ENCODE measurements at places on chromosomes 3 and 15.

DNA sequence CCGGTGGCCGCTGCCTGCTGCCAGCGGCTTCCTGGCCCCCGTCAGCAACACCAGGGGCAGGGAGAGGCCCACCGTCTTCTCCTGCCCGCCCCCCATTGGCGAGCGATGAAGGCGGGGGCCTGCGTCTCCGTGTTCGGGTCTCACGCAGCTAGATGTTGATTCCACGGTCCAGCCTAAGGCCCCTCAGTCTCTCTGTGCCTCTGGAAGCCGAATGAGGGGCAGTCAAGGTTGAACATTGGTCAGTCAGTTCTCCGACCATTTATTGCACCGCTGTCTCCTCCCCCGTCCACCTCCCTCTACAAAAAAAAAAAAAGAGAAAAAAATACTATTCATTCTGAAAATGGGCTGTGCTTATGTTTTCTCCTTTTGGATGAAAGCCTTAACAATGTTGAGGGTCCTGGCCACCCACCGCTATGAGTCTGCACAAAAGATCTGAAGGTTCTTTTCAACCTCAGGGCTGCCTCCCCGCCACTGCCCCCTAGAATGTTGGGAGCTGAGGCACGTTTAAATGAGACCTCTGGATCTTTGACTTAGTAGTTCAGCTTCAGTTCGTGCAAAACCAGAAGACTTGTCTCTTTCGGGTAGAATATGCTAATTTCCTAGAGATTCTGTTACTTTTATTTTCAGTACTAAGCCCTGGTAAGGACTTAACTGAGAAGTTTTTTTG lies 736 bp downstream of the IREB2 start:
- DNase-seq = no peak

- DNase-seq = no peak
These were observed 19.9 kb downstream of the RPLP1 start for GRCh38 chr15:69472562-69472961.

- DNase-seq = no peak
These were observed 243.1 kb upstream of the GOLGA6L4 start for GRCh38 chr15:83992324-83993031.

DNA sequence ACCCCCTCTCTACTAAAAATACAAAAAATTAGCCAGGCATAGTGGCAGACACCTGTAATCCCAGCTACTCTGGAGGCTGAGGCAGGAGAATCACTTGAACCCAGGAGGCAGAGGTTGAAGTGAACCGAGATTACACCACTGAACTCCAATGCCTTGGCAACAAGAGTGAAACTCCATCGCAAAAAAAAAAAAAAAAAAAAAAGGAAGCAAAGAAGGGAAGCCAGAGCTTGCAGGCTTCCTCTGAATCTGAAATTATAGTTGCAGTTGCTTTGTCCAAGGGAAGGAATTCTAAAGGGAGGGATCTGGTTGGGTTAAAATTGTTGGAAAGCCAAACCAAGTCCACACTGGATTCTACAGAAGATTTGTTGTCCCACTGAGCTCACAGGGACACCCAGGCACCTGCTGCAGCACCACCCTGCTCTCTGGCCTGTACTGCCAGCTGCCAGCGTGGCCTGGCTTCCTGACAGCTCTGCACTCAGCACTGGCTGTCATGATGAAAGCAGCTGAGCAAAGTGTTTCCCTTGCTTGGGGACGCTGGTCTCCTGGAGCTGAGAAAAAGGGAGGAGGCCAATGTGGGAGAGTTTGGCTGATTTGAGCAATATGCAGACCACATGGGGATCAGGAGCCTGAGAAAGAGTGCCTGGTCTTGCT lies 88.8 kb upstream of the HES1 start:
- DNase-seq = no peak

- no peak for DNase-seq
These were observed 328.3 kb downstream of the OXSM start for GRCh38 chr3:26118165-26118564.

DNA sequence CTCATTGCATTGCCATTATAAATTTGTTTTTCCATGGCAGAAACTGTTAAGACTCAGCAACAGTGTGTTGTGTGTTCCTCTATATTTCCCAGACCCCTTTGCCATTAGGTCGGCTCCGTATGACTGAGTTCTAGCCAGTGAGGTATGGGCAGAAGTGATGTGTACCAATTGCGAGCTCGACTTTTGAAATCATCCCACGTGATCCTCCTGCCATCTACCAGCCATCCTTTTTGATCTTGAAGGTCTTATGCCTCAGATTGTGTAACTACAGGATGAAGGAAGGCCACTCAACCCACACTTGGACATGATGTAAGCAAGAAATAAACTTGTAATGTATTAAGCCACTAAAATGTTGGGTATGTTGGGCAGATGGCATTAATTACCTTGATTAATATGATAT lies 562.3 kb downstream of the PDCD6IP start:
- no peak for DNase-seq

DNA sequence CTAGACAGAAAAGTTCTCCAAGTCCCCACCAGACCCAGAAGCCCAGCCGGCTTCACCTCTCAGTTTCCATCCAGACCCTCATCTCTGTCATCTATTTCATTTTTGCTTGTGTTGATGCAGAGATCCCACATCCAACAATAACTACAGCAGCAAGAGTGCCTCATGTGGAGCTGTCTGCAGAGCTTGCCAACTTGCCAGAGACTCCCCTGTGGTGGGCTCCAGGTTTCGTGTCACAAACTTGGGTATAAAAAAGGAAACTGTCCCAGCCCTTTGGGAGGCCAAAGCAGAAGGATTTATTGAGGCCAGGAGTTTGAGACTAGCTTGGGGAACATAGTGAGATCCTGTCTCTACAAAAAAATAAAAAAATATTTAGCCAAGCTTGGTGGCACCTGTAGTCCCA lies 182.4 kb upstream of the ATP10A start:
- no peak for DNase-seq

- DNase-seq = no peak
These were observed 64.9 kb upstream of the SELENOK start for GRCh38 chr3:53956586-53956985.

DNA sequence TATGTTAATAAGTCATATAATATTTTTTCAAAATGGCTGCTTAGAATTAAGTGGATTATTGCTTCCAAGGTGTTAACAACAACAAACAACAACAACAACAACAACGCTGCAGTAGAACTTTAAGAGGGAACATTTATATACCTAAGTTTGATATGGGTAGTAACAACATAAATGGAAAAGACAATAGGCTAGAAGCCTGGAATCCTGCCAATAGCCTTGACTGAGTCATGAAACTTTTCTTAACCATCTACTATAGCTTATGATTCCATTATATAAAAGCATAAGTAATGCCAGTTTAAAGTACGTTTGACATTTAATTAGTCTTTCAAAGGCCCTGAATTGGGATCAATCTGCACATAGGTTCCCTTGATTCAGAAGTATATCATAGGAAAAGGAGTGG lies 31.2 kb downstream of the SATB1 start:
- no peak for DNase-seq

GRCh38 chr15:69664572-69665571 lies 212.3 kb downstream of the RPLP1 start:
- no peak for DNase-seq

GRCh38 chr15:62647202-62647842 lies 395.2 kb upstream of the TPM1 start:
- peak; percentile 47 for DNase-seq

DNA sequence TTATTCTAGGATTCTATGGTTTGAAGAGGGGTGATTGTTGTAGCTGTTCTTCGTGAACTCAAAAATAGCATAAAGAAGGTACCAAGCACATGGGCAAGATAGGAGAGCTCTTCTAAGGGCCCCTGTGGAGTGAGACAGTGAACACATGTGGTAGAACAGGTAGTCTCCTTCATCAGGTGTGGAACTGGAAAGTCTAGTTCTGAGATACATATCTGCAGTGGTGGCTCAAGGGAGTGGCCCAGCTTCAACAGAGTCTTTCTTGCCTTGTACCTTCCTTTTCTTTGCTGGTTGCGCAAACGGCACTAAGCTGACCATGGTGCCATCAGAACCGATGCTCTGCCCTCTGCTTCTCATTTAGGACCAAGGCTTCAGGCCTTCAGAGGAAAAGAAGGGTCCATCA lies 65.2 kb downstream of the CERS3 start:
- no peak for DNase-seq

GRCh38 chr3:151171145-151171757 lies 31.8 kb downstream of the GPR171 start:
- no peak for DNase-seq

DNA sequence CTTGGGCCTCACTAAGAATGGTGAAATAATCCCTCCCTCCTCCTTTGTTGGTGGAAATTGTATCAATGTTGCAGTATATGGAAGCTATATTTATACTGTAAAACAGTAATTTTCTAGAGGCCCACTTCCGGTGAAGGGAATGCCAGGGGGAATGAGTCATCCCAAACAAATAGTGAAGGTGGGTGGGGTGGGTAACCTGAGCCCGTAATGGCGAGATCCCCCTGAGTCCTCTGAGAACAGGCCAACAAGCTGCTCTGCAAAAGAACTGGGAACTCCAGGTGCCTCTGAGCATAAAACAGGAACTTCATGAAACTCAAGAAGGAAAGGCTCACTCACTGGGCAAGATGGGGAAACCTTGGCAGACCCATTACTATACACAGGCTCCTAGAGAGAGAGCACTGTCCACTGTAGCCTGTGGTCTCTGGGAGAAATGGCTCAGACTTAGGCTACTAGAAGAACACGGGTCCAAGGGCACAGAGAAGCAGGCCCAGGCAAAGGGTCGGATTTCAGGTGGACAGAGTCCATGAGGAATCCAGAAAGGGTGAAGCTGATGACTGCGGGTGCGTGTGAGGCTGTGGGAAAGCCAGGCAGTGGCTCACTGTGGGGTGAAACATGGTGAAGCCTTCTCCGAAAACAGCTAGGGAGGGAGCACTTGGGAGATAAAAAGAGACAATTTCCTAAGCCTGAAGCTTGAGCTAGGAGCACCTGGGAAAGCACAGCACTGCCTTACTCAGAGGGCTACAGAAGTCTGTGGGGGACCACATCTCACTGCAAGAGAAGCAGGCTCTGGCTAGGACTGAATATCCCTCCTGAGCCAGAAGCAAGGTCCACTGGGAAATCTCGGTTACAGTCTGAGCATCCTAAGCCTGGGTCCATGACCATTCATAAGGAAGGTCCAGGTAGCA lies 19.8 kb downstream of the LARP6 start:
- no peak for DNase-seq

DNA sequence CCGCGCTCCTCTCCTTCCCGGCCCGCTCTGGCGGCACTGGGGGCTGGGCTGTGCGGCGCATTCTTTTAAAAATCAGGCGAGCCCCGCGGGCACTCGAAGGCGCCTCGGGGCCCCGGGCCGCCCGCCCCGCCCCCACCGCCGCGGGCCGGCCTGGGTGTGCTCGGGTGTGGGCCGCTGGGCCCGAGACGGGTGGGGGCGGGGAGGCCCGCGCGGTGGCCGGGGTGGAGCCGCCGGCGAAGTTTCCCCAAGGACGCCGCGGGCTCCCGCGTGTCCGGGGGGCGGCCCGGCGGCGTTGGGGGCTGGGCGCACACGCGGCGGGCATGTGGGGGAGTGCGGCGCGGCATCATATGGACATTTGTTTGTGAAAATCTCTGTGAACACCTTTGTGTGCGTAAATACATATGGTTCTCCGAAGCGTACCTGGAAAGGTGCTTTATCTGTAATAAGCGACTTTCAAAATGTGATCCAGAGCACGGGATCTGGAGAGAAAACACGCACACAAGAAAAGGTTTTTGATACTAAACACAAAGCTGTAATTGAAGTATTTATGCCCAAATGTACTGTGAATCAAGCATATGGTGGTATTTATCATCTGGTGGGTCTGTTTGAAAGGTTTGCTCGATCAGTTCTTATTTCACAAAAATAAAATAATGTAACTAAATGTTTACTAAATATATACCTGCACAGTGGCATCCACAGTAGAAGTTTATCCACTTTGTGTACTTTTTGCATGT lies 612 bp upstream of the TBL1XR1 start:
- DNase-seq = no peak

- DNase-seq = no peak
These were observed 114.2 kb downstream of the ASB7 start for GRCh38 chr15:100716456-100717085.

GRCh38 chr3:193974671-193975535 lies 161.0 kb upstream of the HES1 start:
- DNase-seq = no peak

DNA sequence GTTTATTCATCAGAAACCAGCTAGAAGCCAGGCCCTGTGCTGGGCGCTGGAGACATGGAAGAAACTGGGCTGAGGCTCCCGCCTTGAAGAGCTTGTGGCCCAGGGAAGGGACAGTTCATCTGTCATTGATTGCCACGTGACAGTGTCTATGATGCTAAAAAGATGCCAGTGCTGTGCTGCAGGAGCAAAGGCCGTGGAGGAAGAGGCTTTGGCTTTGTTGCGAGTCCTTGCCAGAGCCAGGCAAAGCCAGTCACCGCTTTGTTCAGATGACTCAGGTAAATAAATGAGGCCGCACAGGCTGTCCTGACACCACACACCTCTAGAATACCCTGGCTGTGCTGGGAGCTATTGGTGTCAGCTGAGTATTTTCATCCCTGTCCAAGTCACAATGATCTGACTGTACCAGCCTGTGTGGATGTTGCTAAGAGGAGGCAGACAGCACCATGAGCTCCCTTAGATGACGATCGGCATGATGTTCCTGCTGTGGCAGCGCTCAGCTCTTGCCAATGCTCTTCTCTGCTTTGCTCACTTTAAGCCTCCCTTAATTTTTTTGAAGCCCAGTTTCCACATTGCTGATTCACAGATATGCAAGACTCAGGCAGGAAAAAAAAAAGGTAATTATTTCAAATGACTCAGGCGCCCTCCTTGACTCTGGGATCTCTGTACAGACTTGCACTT lies 77.5 kb downstream of the CCNL1 start:
- no peak for DNase-seq

- DNase-seq = no peak
These were observed 20.6 kb downstream of the EEFSEC start for GRCh38 chr3:128173849-128174248.

DNA sequence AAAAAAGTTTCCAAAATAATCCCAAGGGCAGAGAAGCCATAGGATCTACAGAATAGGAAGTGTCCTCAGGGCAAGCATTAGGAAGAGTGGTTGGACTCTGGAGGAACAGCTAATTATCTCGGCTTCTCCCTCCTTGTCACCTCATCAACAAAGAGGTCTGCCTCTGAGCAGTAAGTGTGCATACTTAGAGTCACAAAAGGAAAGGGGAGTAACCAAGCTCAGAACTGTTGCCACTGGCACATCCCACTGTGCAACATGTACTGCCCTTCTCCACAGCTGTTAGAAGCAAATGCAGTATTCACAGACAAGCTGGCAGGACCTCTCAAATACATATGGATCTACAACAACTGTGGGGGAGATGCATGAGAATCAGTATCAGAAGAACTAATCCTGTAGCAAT lies 31.5 kb downstream of the NGLY1 start:
- no peak for DNase-seq

DNA sequence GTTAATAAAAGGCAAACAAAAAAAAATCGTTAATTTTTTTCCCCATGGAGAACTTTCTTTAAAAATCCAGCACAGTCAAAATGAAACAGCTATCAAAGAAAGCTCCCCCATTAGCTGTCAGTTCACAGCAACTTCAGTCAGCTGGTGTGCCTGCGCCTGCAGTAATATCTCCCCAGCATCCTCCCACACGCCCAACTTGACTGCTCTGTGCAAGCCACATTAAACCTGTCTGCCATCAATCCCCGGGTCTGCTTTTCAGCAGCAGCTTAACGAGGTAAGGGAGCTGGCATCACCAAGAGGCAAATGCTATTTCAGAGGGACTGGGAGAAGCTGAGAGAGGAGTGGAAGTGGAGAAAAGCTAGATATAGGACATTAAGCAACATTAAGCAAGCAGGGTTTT lies 337.5 kb downstream of the GAP43 start:
- no peak for DNase-seq

Measured in BJ (cell line).